ENCODE measurements at places on chromosomes 16 and 17.
A peak's percentile ranks its signal among the peaks of the same experiment; 100 is the strongest.

- DNase-seq = no peak
Measured at GRCh38 chr17:75553295-75554110, 28.0 kb downstream of the LLGL2 start.

DNA sequence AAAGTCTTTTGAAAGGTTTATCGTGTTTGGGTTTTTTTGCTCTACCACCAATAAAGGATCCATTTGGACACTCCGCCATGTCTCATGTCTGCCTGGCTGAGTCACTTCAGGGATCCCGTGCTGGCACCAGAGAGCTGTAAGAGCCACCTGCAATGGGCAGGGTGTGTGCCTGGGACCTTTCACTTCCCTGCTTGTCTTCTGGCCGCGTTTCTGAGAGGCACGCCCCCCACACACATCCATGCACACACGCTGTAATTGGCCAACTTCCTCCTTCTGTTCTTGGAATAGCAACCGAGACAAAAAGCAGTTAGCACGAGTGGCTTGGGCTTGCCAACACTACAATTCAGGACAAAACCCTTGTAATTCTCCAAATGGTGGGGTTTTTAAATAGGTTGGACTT is 9.8 kb upstream of the SOST start:
- no peak for DNase-seq

- no peak for DNase-seq
Measured at GRCh38 chr17:28957277-28957991, 6.1 kb upstream of the PHF12 start.

DNA sequence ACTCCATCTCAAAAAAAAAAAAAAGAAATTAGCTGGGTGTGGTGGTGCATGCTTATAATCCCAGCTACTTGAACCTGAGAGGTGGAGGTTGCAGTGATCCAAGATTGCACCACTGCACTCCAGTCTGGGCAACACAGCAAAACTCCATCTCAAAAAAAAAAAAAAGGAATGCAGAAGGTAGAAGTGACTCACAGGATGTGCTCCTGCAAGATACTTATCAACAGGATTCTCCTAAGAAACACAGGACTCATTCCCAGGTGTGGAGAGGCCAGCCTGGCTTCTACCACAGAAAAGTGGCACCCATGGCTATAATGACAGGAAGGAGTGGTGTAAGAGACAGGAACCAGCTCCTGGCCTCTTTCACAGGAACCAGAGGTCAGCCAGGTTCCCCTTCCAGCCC is 13.8 kb downstream of the ELMO3 start:
- DNase-seq = no peak

DNA sequence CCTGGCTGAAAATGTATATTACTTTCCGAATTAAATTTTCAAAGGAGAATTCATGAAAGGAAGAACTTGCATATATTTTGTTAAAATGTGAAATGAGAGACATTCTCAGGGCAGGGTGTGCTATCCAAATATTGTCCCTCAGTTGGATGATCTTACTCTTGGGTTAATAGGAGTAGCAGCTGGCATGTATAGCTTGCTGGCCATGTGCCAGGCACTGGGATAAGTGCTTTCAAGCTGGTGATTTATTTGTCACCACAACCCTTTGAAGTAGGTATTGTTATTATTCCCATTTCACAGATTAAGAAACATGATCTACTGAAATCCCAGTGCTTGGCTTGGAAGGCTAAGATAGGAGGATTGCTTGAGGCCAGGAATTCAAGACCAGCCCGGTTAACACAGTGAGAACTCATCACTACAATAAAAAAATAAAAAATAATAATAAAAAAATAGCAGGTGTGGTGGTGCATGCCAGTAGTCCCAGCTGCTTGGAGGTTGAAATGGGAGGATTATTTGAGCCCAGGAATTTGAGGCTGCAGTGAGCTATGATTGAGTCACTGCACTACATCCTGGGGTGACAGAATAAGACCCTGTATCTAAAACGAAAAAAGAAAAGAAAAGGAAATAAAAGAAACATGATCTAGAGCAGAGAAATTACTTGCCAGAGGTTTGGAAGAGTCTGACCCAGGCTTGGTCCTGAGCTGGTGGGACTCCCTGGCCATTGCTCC is 11.6 kb upstream of the MPHOSPH6 start:
- no peak for DNase-seq

DNA sequence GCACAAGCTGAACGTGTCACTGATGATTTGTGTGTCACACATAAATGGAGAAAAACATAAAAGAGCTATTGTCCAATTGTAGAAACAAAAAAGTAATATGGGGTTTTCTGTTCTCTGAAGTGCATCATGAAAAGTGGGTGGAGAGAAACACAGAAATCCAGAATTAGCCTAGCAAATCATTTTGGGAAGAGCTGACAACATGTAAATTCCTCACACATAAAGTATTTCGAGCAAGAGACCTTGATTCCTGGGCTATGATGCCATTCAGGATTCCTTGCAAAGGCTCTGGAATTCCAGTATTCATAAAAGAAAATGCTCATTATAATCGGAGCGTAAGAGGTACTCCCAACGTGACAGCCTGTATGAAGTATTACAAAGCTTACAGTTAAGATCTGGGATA is 1.1 kb downstream of the DCUN1D3 start:
- DNase-seq = peak; percentile 56

DNA sequence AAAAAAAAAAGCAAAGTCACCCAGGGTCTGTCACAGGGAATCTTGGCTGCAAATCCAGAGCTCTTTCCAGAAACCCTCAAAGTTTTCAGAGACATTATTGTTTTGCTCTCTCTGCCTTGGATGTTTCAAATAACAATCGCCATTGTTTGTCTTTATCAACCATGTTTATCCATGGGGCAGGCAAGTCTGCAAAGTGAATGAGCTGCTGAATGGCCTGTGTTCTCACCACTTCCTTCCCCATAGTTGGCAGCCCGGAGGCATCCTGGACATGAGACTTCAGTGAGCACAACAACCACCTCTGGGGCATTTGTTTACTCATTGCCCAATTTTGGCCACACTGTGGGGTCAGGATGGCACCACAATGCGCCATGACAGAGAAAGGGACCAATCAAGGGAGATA is 53.1 kb upstream of the USP7 start:
- no peak for DNase-seq

DNA sequence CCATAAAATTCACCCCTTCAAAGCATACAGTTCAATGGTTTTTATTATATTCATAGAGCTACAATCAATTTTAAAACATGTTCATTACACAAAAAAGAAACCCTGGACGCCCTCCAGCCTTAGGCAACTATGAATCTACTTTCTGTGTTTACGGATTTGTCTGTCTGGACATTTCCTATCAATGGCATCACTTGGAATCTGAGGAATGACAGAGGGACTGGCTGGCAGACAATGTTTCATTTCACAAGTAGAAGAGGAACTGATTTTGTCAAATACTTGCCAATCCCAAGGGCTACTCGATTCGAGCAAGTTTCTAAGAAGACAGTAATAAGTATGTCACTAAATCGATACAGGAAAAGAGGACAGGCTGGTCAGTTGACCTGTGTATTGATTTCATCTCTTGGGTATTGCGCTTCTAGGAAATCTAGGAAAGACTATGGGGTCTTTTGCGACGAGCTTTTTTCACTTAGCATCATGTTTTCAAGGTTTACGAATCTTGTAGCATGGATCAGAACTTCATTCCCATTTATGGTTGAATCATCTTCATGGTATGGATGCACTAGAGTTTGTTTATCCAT is 56.6 kb downstream of the RGS9 start:
- DNase-seq = no peak

DNA sequence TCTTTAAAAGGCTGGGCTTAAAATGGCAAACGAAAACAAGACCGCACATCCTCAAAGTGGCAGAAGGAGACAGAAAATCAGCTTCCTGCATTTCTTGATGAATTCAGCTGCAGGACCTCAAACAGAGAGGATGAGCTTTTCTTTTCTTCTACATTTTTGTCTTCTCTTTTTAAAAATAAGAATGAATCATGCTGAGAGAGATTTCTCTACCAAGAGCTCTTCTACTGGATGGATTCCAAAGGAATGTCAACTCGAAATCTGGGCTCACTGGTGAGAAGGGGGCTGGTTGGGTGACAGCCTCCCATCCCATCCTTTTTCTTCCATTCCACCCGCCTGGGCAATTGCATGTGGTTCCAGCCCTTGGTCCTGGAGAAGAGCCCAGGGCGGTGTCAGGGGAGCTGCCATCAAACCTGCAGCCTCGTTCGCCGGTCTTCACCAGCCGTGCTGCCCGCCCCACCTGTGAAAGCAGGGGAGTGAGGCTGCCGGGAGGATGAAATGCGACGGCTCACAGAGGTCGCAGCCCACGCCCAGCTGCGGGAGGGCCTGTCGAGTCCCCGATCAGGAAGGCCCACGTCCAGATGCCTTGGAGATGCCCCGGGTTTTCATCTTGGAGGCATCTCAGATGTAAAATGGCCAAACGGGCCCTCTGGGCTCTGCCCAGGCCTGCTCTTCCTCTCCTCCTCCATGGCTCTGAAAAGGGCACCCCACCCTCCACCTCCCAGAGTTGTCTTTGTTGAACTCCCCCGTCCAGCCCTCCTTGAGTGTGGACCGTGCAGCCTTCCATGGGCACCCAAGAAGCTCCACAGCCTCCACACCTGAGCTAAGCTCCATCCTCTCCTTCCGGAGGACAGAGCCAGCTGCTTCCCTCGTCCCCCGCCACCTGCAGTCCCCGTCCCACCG is 121.9 kb downstream of the FOXL1 start:
- no peak for DNase-seq

DNA sequence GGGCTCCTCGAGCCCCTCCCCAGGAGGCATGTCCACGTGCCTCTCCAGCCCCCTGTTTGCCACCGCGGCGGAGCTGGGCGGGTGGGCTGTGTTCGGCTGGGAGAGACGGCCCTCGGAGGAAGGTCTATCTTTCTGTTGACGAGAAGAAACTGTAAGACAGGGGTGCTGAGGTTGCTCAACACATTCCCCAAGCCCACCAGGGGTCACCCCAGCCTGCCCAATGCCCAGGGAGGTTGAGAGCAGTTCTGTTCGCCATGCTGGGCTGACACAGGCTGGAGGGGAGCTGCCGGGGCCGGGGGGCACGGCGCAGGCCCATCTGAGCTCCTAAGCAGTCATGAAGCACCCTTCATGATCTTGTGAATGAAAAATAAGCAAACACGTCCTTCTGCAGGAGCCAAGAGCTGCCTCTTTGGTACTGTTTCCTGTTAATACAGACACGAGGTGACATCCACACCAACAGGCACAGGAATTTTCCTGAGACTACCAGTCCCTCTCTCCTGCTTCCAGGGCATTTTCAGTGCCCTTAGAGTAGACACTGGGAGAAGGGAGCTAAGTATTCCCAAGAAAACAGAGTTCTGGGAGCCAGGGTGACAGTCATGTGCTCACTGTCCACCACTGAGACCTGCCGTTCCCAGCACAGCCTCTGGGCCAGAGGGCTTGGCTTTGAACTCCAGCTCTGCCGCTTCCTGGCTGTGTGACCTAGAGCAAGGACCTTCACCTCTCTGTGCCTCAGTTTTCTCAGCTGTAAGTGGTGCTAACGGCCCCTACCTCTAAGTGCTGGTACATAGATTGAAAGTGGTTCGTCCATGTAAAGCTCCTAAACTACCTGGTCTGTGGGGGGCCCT is 9.2 kb downstream of the UBALD2 start:
- no peak for DNase-seq

- no peak for DNase-seq
Measured at GRCh38 chr16:54418903-54419302, 132.3 kb upstream of the IRX3 start.

GRCh38 chr17:17204041-17204591 is 2.0 kb downstream of the PLD6 start:
- DNase-seq = no peak

DNA sequence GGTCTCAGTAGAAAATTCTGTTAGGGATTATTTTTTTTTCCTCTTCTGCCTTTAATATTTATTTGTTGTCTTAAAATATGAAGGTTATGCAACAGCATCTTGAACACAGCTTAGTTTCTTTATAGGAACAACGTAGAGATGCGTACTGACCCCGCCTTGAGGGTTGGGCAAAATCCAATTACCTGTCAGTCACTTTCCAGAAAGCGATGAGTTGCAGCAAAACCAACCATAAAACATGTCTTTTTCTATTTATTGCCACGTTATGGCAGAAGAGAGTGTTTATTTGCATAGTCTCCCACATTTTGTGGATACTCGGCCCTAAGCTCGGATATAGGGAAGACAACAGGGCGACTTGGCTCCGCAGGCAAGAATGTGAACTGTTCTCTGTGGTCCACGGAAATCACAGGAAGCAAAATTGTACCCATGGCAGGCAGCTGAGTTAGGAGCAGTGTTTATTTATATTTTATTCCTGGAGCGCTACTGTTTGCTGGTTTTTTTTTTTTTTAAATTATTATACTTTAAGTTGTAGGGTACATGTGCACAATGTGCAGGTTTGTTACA is 44.3 kb upstream of the CACNG5 start:
- no peak for DNase-seq

GRCh38 chr17:10857976-10858375 is 20.1 kb upstream of the PIRT start:
- no peak for DNase-seq

DNA sequence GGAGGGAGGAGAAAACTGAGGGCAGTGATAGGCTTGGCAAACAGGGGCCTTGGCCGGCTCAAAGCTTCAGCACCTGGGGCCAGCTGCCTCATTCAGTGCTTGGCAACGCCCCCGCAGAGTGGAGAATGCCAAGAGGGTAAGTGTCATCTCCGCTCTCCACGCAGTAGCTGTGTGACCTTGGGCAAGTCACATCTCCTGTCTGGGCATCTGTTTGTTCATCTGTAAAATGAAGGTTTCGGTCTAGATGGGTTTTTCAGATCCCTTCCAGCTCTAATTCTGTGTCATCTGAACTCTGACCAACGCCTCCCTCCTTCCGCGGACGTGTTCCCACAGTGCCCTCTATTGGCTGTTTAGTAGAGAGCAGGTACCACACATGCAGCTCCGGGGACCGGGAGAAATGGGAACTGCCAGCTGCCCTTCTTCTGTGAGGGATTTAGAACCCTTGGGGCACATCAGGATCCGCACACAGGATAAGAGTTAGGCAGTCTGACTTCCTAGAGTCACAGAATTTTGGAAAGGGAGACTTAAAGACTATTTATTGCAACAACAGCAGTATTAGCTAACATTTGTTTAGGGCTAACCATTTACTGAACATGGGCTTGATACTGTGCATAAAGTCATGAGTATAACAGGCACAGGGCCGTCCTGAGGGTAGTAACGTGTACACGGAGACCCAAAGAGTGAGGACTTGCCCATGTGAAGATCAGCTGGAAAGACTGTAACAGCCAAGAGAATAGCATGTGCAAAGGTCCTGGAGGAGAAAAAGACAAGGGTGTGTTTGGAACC is 26.8 kb downstream of the GP2 start:
- DNase-seq = no peak

DNA sequence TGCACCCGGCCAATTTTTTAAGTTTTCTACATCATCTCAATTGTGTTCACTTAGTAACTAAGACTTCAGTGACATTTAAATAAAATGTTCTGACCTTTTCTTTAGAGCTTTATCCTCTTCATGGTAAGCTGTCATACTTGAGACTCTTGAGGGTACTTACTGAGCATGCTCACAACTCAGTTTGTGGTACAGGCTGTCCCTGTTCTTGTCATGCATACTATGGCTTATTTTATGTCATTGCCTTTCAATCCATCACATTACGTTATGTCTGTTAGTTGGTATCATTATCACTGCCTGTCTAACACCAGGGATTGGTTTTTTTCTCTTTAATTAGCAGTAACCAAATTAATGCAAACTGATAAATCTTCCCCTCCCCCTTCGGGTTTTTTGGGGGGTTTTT is 41.9 kb upstream of the RHBDL3 start:
- DNase-seq = no peak

GRCh38 chr17:76659928-76660655 is 16.5 kb upstream of the ST6GALNAC1 start:
- DNase-seq = no peak

GRCh38 chr16:68257251-68257905 is 6.9 kb upstream of the SLC7A6 start:
- DNase-seq = no peak

GRCh38 chr17:78903101-78903779 is at the start of gene CEP295NL:
TSS of gene CEP295NL (minus strand) at chr17:78903201. CDS start at chr17:78901828, 1,373 bp downstream.
- DNase-seq = no peak

Data from skin of body (tissue), 3 donors.